ENCODE measurements at places on chromosomes 5 and 9.

GRCh38 chr9:5510360-5510931 is at the start of gene PDCD1LG2:
Gene PDCD1LG2 (plus strand): TSS chr9:5510531. CDS start chr9:5522547, 12,016 bp downstream.
- no peak for DNase-seq

- no peak for DNase-seq
Measured at GRCh38 chr5:157063776-157064430, 5.0 kb upstream of the HAVCR1 start.

DNA sequence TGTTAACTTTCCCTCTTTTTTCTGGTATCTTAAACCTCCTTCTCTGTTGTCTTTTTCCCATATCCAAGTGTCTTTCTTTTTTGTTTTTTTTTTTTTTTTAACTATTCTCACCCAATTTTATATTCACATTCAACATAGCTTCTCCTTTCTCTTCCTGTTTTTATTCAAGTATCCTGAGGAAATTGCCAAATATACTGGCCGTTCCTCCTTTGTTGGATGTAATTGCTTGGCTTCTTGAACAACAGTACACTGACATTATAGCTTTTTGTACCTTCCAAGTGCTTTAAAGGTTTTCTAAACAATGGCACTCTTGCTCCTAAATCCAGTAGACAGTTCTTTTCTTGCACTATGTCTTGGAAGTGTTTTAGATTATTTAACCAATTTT is 1146.8 kb downstream of the MAT2B start:
- no peak for DNase-seq

DNA sequence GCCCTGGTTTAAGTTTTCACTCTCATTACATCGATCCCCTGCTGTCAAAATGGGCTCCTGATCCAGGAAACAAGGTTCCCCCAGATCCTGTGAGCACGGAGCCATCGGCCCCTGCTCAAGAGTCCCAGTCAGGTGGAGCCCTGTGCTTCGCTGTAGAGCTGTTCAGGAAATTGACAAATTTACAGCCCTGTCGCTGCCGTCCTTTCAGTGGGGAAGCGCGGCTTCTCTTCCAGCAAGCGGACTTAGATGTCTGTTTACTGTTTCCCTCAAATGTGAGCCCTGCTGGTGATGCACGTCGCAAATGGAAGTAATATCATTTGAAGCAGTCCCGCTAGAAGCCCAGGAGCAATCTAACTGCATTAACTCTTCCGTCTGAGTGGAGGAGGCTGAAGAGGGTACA is 760.9 kb upstream of the WWC1 start:
- no peak for DNase-seq

- no peak for DNase-seq
Measured at GRCh38 chr9:125593581-125594222, 113.3 kb downstream of the MAPKAP1 start.

DNA sequence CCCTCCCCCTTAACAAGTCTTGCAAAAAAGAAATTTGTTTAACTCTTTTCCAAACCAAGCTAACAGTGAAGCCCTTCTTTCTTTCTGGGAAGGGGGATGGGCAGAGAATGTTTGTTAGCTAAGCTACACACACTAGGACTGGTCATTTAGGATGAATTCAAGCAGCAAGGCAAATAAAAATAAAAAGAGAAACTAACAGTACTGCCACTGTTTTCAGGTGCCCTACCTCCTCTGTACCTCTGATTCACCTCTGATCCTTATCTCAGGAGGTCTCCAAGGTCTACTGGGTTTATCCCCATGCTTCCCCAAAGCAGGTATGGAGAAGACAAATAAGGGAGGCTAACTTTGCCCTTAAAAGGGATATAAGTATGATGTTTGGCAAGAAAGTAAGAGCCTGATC is 52.9 kb downstream of the ELL2 start:
- no peak for DNase-seq
